Lower lobe of right lung (tissue), 2 donors: ENCODE measurements at places on chromosomes 6 and 20. TPM values are rescaled to one million over a fixed set of nuclear protein-coding genes. Genes with fewer than 3 reads are reported as not detected.

Gene LHFPL5
- not detected for total RNA-seq

Gene LRFN2
- not detected for total RNA-seq

Gene PGC
- total RNA-seq, result 947 TPM

Gene BTNL2
- total RNA-seq, result not detected

Gene FKBP5
- 128 TPM for total RNA-seq

Gene DNMT3B
- total RNA-seq, result 1.1 TPM

Gene MICB
- total RNA-seq, result 13.8 TPM

Gene NKX2-4
- total RNA-seq, result not detected

Gene C20orf202
- 2.1 TPM for total RNA-seq

Gene SLC22A7
- total RNA-seq, result not detected

Gene ULBP2
- 2.2 TPM for total RNA-seq

Gene SPATS1
- 1.8 TPM for total RNA-seq

Gene PLG
- 0.95 TPM for total RNA-seq

Gene HLA-DPA1
- 600 TPM for total RNA-seq

Gene SOX4
- total RNA-seq, result 19.6 TPM

Gene OR12D3
- not detected for total RNA-seq

Gene ISM1
- total RNA-seq, result 8.4 TPM

Gene TNXB
- 120 TPM for total RNA-seq

Gene BEND6
- total RNA-seq, result 0.32 TPM

Gene SLC13A3
- 2.0 TPM for total RNA-seq
